ENCODE measurements at places on chromosomes 16 and 17.

DNA sequence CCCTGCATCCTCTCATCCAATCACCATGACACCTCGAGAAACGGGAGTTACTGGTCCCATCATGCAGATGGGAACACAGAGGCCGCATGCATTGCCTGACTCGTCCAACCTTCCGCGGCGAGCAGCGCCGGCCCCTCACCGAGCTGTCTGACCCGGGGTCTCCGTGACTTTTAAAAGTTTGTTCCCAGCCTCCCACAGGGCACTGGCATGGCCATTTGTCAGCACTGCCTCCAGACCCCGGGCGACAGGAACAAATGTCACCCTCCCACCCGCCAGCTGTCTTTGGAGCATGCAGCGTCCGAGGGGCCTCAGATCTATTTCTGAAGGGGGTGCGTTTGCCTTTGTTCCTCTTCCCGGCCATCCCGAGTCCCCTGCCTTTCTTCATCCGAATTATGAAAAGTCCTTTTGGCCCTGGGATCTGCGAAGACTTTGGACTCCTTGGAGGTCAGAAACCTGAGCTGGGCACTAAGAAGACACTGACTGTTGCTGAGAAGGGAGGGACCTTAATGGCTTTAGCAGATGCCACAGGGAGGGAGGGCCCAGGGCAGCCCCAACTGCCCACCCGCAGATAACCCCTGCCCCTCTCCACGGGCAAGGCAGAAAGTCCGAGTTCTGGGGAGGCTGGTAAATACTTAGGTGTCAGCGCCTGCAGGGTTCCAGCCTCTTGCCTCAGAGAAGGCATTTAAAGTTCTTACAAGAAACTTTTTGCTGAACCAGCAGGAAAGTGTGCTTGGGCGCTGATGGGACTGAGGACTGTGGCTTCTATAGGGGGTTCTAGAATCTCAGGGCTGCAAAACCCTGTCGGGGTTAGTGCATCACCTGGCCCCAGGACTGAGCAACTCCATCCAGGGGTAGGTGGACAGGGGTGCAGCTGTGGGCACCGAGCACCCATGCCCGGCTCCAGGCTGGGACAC is 348.1 kb downstream of the FOXL1 start:
- DNase-seq = no peak

- no peak for DNase-seq
Measured at GRCh38 chr17:28500712-28501379, 5.3 kb upstream of the FOXN1 start.

- DNase-seq = peak; percentile 11
Measured at GRCh38 chr16:77677129-77677528, 45.2 kb upstream of the NUDT7 start.

GRCh38 chr17:41533613-41534012 is 5.5 kb upstream of the KRT19 start:
- no peak for DNase-seq

DNA sequence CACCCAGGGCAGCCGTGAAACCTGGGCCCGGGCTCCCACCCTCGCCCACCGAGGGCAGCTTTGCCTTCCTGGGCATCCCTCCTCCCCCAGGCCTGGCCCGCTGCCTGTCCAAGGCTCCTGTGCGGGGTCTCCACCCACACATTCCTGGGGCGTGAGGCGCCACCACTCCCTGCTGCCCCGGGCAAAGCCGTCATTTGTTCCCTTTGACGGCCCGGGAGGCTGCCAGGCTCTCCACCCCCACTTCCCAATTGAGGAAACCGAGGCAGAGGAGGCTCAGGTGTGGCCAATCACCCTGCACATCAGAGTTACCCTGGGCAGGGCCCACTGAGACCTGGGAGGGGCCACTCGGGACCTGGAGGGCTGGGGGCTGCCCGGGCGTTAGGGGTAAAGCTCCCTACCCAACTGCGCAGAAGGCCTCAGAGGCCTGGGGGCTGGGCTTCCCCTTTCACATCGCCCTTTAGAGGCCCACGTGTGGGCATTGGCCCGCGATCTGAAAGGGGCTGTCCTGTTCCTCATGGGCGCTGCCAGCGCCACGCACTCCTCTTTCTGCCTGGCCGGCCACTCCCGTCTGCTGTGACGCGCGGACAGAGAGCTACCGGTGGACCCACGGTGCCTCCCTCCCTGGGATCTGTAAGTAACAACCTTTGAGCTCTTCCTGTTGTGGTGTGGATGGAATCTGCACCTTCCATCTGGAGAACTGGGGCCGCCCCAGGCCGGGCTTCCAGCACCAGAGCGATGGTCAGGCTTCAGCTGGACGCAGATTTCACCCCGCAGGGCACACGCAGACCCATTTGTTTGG is at the start of gene MSLN:
Gene MSLN (plus strand): TSS at position 190 of the 799 bp plus-strand sequence. CDS start 1,947 bp downstream, outside the sequence.
- DNase-seq = no peak

DNA sequence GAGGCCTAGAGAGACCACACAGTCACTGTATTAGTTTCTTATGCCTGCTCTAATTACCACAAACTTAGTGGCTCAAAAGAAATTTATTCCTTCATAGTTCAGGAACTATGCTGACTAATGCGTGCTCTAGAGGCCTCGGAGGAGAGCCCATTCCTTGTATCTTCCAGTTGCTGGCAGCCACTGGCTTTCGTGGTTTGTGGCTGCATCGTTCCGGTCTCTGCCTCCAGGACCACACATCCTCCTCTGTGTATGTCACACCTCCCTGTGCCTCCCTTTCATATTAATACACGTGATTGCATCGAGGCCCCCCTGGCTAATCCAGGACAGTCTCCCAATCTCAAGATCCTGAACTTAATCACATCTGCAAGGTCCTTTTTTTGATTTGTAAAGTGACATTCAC is 16.9 kb upstream of the MYLK3 start:
- DNase-seq = no peak

- peak; percentile 85 for DNase-seq
Measured at GRCh38 chr16:30934827-30935557, 11.6 kb downstream of the FBXL19 start.

- DNase-seq = no peak
Measured at GRCh38 chr16:85069171-85069570, 41.6 kb downstream of the KIAA0513 start.

GRCh38 chr16:47574091-47575054 is 113.2 kb downstream of the PHKB start:
- DNase-seq = peak; percentile 57

- DNase-seq = no peak
Measured at GRCh38 chr16:21145738-21146137, 4.9 kb downstream of the DNAH3 start.

GRCh38 chr16:67561824-67562525 is 351 bp upstream of the CTCF start:
- DNase-seq = peak; percentile 99

DNA sequence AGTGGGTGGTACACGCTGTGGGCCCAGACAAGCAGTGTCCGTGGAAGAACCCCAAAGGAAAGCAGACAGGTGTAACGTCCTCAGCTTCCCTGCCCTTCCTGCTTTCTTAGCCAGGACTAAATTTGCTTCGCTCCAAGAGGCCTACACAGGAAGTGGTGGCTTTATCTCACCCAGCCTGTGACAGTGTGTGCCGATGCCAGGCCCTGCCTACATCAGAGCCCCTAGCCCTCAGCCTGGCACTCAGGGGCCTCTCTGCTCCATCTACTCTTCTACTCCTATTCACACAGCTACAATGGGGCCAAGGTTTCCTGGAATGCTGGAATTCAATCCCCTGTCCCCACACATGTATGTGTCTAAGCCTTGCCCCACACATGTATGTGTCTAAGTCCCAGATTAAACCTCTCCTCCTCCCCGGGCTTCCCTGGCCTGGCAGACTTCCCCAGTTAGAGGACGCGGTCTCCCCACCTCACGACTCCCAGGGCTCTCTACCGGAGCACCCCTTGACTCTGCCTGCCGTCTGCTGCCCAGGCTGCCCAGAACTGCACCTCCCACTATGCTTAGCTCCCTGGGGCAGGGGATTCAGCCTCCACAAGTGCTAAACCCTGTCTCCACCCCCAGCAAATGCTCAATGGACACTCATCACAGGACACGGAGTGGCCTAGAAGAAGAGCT is 8.2 kb downstream of the PGAP3 start:
- no peak for DNase-seq

- DNase-seq = no peak
Measured at GRCh38 chr17:12362853-12363455, 302.7 kb upstream of the MYOCD start.

GRCh38 chr16:31291376-31291775 is 31.6 kb downstream of the ITGAM start:
- no peak for DNase-seq

- DNase-seq = no peak
Measured at GRCh38 chr16:88961011-88961410, 16.0 kb downstream of the CBFA2T3 start.

- DNase-seq = no peak
Measured at GRCh38 chr17:60745544-60745943, 67.9 kb downstream of the BCAS3 start.

DNA sequence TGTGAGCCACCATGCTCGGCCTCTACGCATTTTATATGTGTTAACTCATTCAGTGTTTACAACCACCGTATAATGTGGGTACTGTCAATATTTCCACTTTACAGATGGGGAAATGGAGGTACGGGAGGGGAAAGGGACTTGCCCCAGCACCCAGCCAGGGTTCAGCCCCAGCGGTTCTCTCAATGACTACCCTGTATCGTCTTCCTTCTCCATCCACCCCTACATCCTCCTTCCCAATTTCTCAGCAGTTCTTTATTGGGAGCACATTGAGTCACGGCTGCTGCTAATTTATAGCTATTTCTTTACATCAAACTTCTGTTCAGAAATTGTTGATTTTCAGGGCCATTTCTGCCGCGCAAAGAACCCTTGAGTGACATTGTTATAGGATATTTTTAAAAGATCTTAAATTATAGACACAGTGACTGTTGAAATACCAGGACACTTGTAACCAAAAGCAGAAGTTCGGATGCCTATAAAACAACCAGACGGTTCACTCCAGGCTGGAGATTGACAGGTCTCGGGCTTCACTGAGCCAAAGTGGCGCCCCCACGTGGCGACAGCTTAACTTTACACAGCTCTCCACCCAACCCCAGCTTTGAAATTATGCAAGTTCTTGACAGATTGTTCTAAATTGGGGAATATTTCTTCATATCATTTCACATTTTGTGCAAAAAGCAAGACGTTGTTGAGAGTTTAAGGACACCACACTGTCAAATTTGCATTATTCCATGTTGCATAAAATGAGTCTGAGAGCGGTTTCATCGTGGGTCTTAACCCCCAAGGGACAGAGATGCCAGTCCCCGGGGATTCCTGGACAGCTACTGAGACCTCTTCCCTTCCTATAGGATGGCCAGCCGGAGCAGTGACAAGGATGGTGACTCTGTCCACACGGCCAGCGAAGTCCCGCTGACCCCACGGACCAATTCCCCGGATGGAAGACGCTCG is 11.8 kb downstream of the SYT17 start:
- peak; percentile 96 for DNase-seq

GRCh38 chr17:44219616-44220212 is at the start of gene UBTF:
Gene UBTF, minus strand, starts transcription at chr17:44219675. Its CDS starts 1,446 bp downstream, at chr17:44218229.
- DNase-seq = peak; percentile 76

DNA sequence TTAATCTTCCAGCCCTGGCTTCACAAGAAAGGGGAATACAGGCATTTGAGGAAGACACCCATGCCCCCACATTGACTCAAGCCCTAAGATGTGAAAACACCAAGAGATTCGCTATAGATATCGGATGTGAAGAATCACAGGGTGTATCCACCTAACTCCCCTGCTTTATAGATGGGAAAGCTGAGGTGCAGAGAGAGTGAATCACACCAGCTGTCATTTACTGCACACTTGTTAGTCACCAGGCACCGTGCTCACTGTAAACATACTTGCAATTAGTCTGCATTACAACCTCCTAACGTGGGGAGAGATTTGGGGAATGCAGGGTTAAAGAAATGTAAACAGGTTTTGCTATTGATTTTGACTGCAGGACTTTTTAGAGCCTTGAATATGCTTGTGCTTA is 325.5 kb downstream of the C16orf95 start:
- DNase-seq = no peak

DNA sequence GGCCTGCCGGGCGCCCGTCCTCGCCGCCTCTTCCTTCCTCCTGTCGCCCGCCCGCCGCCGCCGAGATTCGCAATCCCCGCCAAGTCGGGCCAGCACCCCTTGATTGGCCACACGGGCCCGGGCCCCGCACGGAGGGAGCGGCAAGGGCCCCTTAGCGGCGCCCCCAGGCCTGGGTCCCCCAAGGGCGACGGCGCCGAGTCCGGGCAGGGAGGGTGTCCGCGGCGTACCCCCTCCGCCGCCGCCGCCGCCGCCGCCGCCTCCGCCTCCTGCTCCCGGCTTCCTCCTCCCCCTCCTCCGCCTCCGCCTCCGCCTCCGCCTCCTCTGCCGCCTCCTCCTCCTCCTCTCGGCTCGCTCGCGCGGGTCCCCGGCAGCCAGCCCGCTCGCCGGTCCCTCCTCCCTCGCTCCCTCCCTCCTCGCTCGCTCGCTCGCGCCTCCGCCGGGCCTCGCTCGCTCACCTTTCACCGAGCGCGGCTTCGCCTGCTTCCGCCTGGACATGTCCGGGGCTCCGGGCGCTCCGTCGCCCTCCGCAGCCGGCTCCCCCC is 561 bp downstream of the ZNF423 start:
- DNase-seq = peak; percentile 30

GRCh38 chr17:19904412-19904811 is 36.7 kb upstream of the ULK2 start:
- no peak for DNase-seq

GRCh38 chr16:9844361-9844760 is 337.9 kb downstream of the GRIN2A start:
- DNase-seq = no peak

DNA sequence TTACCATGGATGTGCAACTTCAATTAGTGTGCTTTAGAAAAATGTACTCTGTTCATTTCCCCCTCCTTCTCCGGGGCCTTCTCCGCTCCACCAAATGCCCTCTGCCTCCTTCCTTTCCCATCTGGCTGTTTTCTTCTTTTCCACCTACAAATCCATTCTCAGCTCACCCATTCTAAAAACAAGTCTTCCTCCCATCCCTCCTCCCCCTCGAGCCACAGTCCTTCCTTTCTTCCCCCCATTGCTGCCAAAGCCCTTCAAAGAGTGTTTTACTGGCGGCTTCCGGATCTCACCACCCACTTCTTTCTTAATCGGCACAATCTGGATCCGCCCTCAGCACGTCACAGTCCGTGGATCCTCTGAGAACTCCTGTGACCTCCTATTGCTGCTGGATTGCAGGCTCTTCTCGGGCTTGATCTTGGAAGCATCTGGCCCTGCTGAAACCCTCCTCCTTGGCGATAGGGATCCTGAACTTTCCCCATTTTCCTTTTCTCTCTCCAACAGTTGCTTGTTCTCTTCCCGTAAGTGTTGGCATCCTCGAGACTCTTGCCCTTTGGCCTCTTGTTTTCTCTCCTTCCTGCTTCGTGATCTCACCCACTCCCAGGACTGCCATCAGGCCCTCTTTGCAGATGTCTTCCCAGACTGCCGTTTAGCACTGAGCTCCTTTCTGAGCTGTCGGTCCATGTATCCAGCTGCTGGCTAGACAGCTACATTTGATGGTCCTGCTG is 36.0 kb upstream of the FBXO47 start:
- peak; percentile 84 for DNase-seq

DNA sequence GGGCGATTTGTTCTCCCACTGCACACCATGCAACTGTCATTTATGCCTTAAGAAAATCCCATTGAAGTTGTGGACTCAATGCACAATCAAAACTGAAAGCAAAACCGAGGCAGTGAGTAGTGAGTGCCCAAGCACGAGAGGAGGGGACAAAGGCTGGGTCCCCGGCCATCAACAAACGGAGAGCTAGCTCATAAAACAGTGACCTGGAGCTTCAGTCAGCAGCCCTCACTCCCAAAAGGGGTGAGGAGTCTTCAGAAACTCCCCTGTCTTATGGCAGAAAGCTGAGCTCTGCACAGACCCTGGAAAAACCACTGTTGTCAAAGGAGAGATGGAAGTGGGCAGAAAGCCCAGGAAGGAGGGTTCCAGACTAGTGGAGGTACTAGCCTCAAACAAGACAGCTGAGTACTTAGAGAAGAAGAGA is 96.9 kb downstream of the ADCY9 start:
- peak; percentile 14 for DNase-seq

All from suppressor macrophage (primary cell).